ENCODE measurements at places on chromosomes 11 and 22. TPM values are rescaled to one million over a fixed set of nuclear protein-coding genes. Genes with fewer than 3 reads are reported as not detected.

- no peak for DNase-seq
Observed at GRCh38 chr11:111406589-111406988, 27.5 kb upstream of the POU2AF1 start.

Gene RIN1
- 1.5 TPM for total RNA-seq

GRCh38 chr11:102276362-102276761 is 40.9 kb upstream of the BIRC3 start:
- DNase-seq: no peak

- DNase-seq: no peak
Observed at GRCh38 chr11:19715373-19715772, 2.7 kb downstream of the NAV2 start.

DNA sequence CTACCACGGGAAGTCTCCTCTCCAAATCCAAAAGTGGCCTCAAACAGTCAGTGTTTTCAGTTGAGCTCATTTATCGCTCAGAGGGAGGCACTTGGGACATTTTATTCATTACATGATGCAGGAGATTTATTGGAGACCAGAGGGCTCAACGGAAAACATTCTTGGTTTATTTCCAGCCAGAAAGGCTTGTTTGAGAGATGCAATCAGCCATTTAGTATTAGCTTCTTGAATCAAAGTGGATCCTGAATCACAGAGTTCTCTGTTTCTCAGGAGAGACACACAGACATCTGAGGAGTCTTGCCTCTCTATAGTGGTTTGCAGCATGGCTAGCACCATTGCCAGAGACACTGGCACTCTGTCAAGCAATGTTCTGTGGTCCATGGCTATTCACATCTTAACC is 31.5 kb downstream of the CD44 start:
- no peak for DNase-seq

- DNase-seq: peak; percentile 73
Observed at GRCh38 chr11:69144316-69145049, 11.3 kb upstream of the SMIM38 start.

GRCh38 chr11:69009441-69010211 is 3.4 kb downstream of the MRGPRF start:
- DNase-seq: no peak

- DNase-seq: no peak
Observed at GRCh38 chr11:96227244-96227643, 115.8 kb downstream of the MAML2 start.

DNA sequence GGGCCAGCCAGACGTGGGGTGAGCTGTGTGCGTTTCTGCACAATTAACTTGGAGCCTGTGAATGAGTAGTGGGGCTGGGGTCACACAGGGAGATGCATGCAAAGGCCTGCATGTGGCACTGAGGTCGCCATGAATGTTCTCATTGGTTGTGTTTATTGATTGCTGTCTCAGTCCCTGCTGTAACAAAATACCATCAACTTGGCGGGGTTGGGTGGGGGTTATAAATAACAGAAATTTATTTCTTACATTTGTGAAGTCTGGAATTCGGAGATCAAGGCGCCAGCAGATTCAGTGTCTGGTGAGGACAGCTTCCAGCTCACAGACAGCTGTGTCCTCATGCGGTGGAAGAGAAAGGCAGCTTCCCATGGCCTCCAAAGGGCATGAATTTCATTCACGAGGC is 29.3 kb upstream of the PHF21B start:
- DNase-seq: no peak

- DNase-seq: no peak
Observed at GRCh38 chr11:19389787-19390303, 149.1 kb upstream of the E2F8 start.
